ENCODE measurements at places on chromosomes 6 and 20. TPM values are rescaled to one million over a fixed set of nuclear protein-coding genes. Genes with fewer than 3 reads are reported as not detected.

DNA sequence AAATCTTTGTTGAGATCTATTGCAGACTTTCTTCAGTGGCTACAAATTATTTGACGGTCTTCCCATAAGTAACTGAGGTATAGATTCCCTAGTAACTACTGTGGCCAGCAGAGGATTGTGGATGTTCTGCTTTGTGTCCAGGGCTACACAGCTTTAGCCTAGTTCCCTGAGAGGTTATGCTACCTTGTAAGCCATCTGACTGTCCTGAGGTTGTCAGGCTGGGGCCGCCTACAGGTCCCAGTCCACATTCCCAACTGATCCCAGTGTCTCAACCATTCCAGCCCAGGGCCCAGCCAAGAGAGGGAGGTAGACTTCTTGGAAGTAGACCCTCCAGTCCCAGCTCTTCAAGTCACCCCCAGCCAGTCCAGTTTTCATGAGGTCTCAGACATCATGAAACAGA is 57.7 kb downstream of the BANF2 start:
- DNase-seq, result no peak

DNA sequence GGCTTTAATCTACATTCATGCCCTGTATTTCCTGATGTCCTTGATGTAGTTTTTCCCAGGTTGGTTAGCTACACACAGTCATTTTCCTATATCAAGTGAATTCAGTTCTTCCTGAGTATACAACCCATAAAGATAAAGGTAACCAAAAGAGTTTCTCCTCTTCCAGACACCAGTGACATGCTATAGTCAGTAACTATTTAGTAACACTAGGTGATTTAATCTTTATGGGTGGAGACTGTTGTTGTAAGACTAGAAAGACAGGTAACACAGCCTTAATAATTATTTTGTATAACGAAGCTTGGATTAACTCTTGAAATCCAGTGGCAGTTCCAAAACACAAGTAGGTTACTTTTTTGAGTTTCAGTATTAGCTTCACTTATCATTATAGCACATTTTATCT is 17.6 kb downstream of the MCUR1 start:
- DNase-seq, result no peak

DNA sequence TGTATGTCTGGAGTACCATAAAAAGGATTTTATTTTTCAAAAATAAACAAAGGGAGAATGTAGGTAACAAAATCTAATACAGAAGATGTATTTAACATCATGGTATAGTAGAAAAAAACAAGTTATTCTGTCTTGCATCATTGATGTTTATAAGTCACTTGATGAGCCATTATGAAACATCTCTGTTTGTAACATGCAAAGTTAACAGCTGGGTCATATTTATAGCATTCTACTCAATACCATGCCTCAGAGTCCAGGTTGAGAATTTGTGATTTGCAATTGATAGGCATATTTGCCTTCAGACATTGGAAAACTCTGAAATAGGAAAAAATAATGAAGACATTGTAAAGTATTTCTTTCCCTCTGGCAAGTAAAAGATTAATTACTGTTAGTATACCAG is 52.3 kb upstream of the IL20RA start:
- no peak for DNase-seq

DNA sequence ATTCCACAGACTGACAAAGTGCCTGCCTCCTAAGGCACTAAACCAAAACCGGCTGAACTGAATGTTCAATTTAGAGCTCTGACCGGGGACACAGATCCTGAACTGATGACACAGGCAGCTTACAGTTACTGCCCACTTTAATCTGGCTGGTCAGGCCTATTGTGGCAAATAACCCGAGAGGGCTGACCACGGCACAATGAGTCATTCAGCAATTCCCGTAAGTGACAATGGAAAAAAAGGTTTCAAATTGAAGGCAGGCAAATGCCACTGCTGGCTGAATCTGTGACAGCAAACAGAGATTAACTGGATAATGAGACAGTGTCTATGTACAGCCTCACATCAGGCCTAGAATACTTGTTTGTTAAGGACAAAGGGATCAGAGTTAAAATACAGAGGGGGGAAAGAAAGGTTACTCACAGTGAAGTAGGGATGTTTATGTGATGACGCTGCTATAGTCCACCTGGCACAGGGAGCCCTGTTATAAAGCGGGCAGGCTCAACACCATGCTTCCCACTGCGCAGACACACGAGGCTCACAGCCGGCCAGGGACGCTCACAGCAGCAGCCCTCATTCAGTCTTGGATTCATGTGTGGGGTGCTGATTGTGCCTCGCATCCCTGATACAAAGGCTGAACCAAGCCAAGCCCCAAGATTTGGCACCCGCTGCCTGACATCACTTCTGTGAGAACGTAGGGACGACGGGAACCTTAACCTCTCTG is 54.4 kb downstream of the RTN4IP1 start:
- no peak for DNase-seq

GRCh38 chr20:23340524-23340923 is 10.1 kb upstream of the NXT1 start:
- peak; percentile 59 for DNase-seq

- DNase-seq, result no peak
Measured at GRCh38 chr20:37600486-37600885, 72.8 kb upstream of the BLCAP start.

DNA sequence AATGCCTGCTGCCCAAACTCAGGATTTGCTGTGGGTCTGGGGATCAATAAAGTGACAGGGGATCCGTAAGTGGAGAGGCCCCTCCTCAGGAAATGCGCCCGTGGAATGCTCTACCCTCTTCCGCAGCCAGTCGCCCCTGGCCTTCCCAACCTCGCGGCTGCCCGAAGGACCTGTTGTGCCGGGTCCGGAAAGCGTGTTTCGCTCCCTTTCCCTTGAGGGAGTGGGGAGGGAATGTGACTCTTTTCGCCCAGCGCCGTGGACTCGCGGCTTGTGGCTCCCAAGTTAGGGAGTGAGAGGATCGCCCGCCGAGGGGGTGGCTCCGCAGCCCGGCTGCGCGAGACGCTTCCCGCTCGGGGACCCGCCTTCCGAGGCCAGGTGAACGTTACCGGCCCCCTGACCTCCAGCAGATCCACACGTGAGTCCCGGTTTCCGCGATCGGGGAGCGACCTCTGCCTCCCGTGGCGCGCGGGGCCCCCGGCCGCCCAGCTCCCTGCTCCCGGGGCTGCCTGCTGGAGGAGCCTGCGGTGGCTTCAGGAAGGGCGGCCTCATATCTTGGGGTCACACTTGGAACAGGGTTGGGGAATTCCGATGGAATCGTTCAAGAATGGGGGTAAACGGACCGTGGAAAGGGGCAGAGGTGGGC is 666 bp downstream of the TPD52L1 start:
- no peak for DNase-seq

DNA sequence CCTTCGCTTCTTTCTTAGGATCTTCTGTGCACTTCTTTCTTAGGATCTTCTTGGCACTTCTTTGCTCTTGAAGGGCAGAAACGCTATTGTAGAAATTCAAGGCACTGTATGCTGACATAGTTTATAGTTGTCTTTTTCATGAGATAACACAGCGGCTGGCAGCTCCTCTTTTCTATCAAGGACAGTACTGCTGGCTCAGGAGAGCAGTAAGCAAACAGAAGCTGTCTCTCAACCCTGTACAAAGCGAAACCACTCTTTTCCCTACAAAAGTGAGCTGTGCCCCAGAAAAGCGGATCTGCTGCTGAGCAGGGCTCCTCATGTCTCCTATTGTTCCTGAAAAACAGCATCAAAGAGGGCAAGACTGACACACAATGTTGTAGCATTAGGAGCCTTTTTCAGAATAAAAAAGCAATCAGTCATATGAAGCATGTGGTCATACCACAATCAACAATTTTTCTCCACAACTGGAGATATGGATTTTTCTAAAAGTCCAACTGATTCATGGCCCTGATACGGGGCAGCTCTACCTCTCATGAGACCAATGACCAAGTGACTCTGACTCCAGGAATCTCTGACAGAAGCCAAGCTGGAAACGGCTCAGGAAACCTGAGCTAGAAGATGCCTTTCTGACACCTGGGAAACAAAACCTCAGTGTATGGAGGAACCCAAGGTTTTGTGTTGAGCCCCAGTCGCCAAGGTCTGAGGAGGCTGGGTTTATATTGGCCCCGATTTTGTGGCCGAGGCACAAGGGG is 255.9 kb downstream of the ESR1 start:
- no peak for DNase-seq

- DNase-seq, result no peak
Measured at GRCh38 chr6:166969390-166970002, 13.1 kb upstream of the RNASET2 start.

- DNase-seq, result peak; percentile 23
Measured at GRCh38 chr6:13012977-13013680, 296.6 kb downstream of the PHACTR1 start.

DNA sequence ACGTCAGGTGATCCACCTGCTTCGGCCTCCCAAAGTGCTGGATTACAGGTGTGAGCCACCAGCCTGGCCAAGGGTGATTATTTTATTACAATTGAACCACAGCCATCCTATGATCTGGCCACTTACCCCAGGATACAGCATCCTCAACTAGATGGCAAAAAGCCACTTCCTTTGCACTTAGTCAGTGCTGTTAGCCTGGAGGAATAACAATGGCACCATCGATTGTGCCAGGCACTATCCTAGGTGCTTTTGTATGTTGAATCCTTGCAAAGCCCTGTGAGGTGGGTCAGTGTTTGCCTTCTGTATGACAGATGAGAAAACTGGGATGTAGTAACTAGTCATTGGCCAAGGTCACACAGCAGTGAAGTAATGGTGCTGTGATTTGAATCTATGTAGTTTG is 11.2 kb upstream of the TTPAL start:
- DNase-seq, result no peak

DNA sequence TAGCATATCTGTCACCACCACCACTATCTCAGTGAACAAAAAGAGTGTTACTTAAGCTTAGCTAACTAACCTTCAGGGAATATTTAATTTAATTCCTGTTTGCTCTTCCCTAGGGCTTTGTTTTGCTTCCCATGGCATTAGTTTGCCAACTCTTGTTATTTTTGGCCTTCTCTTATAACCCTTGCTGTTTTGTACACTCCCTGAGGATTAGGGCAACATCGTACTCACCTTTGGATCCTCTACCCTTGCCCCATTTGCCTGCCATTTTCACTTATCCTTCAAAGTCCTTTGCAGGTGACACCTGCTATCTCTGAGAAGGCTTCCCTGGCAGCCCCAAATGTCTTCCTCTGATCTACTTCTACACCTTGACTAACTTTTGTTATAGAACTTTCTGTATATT is 23.7 kb downstream of the ACOT13 start:
- DNase-seq, result no peak

DNA sequence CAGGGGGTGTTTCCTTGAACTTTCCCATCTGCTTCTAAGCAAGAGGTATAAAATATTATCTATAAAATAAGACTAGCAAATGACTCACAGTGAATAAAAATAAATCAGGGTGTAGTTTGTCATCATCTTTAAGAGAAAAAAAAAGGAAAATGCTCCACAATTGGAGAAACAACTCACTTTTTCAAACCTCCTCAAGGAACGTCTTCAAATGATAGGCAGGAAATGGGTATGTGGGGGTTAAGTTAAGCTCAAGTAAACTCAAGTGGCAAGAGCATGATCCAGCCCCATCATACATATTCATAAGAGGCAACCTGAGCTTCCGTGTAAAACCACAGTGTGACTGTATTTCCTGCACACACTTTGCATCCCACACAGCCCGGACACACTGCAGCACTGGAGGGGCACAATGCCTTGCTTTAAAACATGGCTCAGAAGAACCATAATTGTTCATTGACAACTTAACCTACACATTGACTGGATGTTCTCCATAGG is 58.5 kb upstream of the CEP85L start:
- DNase-seq, result peak; percentile 89

DNA sequence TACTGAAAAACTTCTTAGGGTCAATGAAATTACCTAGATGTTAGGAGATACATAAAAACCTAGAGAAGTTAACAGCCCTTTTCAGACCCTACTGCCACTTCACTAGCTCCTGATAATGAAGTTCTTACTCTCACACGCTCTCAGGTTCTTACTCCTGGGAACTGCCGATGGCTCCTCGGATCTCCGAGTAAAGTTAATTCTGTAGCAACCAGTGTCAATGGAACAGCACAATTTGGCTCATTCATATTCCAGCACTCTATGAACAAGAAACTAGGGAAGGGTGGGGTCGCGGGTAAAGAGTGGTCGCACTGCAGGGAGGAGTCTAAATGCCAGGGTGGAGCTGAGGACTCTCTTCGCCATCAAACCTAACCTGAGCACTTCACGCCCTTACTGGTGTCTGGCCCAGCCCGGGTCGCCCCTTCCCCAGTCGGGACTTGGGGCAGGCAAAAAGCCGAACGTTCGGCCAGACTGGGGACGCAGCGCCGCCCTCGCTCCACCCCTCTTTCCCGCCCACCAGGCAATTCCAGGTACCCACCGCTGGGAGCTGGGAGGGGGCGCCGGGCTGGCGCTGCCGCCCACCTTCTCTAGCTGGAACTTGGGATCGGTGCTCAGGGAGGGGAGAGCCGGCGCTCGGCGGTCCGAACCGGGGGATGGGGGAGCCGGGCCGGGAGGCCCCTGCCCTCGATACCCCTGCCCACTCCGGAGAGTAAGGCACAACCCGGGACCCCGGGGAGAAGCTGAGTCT is 744 bp downstream of the RAB23 start:
- peak; percentile 54 for DNase-seq

DNA sequence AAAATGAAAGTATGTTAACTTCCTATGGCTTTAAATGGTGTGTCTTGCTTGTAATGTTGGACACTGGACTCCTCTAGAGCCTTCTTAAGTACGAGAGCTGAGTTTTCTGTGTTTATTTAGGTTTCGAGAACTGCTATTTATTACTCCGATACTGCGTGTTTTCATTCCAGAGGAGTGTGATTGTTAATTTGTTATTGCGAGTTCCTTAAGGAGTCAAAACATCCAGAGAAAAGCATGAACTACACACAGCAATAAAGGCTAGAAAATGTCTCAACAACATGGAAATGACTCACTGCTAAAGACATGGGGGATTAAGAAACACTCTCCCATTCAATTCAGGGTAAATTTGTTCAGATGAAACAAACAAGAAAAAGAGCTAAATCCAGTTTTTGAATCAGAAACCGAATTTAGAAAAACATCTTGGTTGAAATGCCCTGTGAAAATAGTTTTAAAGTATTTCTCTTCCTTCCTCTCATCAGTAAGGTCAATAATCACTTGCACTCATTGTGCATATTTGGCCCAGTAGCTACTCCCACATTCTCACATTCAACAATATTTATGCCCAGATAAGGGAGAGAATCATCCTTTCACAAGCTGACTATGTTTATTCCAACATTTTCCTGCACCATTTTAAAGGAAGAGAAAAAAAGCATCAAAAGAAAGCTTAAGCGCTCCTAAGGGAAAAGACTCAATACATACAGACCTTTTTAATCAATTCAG is 36.0 kb downstream of the ATXN1 start:
- DNase-seq, result no peak

The CEBPB gene
- 32.0 TPM for total RNA-seq

The BANF2 gene
- not detected for total RNA-seq

The ZNF311 gene
- 0.40 TPM for total RNA-seq

The KIAA0408 gene
- total RNA-seq, result 2.6 TPM

The TMEM200A gene
- total RNA-seq, result 2.6 TPM

The NMBR gene
- total RNA-seq, result not detected

The MAS1 gene
- not detected for total RNA-seq

The SLC24A3 gene
- not detected for total RNA-seq

The DSP gene
- total RNA-seq, result 0.08 TPM

The KCNG1 gene
- total RNA-seq, result not detected

The MAK gene
- total RNA-seq, result 0.05 TPM

The KIF6 gene
- not detected for total RNA-seq
